ENCODE measurements at places on chromosomes 6 and 20.
A peak's percentile ranks its signal among the peaks of the same experiment; 100 is the strongest.

DNA sequence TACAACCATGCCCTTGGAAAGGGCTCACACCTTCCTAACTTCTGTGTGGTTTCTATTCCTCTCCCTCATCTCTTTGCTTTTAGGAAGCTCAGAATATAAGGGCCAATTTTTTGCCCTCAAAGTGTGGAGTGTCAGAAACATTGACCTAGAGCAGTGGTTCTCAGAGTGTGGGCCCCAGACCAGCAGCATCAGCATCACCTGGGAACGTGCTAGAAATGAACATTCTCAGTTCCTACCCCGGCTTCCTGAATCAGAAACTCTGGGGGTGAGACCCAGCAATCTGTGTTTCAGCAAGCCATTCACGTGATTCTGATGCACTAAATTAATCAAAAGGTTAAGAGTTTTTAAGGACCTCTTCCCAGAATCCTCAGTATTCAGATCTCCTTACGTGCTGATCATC is 47.9 kb upstream of the IL17A start:
- no peak for DNase-seq

DNA sequence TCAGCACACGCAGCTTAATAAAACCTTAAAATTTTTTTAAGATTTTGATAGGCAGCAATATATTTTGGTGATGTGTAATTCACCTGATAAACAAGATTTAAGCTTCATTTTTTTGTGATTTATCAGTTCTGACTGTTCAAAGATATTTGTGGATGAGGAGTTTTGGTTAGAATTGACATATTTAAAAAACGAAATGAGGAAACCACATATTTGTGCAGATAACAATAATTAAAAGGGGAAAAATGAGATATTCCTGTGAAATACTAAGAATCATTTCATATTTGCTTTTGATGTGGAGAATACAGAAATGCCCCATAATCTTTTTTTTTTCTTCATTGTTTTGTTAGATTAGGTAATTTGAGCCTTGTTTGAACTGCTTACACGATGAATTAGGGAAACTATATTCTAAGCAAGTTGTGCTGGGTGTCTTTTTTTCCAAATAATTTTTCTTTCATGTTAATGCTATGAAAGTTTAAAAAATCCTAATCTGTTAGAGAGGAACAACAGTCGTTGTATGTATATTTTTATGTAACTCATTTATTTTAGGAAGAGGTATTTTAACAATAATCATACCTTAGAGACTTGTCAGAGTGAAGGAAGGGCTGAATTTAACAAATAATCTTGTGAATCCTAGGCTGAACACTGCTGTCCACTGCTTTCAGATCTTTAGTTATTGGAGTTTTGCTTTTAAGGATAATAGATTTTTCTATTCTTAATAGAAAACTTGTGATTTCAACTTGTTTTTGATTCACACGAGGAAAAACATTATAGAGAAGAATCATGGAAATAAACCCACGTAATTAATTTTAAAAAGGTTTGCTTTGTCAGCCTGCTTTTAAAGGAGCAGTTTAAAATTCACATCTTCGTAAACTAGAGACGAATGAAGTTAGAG is 4.0 kb downstream of the ARID1B start:
- no peak for DNase-seq

GRCh38 chr6:68572525-68572924 is 62.6 kb upstream of the ADGRB3 start:
- peak; percentile 81 for DNase-seq

- DNase-seq = no peak
These were observed 6.9 kb upstream of the PREP start for GRCh38 chr6:105409734-105410133.

GRCh38 chr6:7402716-7403115 is 13.1 kb downstream of the RIOK1 start:
- DNase-seq = no peak

GRCh38 chr20:25150016-25150415 is 45.5 kb upstream of the ENTPD6 start:
- no peak for DNase-seq

- no peak for DNase-seq
These were observed 10.0 kb upstream of the ARMC2 start for GRCh38 chr6:108838101-108838717.

GRCh38 chr20:46206025-46206424 is 87.9 kb downstream of the CD40 start:
- no peak for DNase-seq

- DNase-seq = no peak
These were observed 168.2 kb downstream of the AKAP7 start for GRCh38 chr6:131303338-131303930.

GRCh38 chr6:150668900-150669302 is 69.2 kb downstream of the PLEKHG1 start:
- DNase-seq = no peak

GRCh38 chr6:79466207-79466834 is 70.9 kb downstream of the LCA5 start:
- peak; percentile 74 for DNase-seq

GRCh38 chr6:145405006-145405551 is 330.2 kb downstream of the EPM2A start:
- no peak for DNase-seq

DNA sequence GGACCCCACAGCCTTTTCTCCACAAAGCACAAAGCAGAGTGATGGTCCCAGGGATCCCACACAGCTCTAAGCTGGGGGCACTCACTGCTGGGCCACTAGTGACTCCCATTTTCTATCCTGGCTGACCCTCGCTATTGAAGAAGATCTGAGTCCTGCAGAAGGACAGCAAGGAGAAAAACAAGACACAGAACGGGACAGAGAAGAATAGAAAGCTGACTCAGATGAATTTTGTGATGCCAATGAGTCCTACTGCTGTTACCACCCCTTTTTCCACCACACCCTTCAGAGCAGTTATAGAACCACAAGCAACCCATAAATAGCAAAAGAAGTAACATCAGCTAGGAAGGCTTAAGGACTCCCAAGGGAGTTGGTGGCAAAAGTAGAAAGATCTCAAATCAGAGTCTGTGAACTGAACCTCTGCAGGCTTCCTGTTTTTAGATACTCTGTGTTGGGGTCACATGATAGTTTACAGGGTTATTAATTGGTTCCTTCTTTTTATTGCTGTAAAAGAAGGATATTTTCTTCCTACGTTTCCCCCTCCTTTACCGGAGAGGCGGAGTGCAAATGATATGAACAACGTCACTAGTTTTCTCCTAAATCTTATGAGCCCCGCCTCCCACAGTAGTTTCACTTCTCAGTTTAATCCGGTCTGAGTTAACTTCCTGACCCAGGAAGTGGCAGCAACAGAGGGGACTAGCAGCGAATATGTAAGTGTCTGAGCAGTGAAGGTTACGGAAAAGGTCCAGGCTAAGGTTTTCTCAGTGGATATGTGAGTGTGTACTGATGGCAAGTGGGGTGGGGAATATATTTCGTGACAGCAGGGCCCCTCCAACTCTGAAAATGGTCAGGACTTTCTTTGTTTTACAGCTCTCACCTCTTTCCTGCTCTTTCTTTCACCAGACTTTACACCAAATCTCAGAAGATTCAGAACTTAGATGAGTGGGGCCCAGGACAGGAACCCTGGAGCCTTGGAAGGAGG is at the start of gene TRIM38:
TRIM38 (plus strand) TSS at position 654 of the 979 bp plus-strand sequence. CDS start 3,721 bp downstream, outside the sequence.
- DNase-seq = no peak

DNA sequence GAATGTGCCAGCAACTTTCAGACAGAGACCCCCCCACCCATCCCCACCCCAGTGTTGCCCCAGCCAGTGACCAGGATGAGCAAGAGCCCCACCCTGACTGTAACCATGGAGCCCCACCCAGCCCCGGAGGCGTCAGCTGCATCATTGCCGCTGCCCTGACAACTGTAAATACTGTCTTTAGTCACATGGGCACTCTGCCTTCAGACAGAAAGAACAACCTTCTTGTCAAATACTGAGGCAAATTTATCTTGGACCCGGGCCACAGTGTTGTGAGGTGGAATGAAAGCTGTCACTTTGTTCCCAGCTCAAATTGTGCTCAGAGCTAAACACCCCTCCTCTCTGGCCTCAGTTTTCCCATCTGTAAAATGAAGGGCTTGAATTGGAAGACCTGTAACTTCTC is 23.7 kb downstream of the MOCS3 start:
- peak; percentile 29 for DNase-seq

- DNase-seq = peak; percentile 95
These were observed 56.3 kb upstream of the OLIG3 start for GRCh38 chr6:137550535-137550934.

GRCh38 chr20:34254979-34255378 is 13.8 kb downstream of the ASIP start:
- no peak for DNase-seq
